ENCODE measurements at places on chromosomes 16 and 17.

GRCh38 chr17:21295036-21295952 is 10.8 kb downstream of the MAP2K3 start:
- no peak for DNase-seq

DNA sequence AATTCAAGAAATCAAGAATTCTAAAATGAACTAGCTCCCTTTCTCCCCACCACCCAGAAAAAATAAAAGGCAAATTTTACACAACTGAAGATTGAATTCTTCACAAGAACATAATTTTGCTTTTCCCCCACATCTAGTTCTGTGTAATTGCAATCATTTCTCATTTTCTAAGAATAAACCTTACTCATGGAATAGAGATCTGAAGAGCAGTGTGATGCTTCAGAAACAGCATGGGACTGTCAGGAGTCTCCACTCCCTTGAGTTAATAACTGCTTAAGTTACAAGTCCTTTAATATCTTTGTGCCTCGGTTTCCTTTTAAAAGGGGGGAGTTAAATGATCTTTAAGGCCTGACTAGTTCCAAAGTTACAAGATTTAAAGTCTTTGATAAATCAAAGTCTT is 53.7 kb downstream of the CACNG1 start:
- DNase-seq, result no peak

GRCh38 chr16:66270333-66270927 is 96.1 kb upstream of the CDH5 start:
- peak; percentile 40 for DNase-seq

DNA sequence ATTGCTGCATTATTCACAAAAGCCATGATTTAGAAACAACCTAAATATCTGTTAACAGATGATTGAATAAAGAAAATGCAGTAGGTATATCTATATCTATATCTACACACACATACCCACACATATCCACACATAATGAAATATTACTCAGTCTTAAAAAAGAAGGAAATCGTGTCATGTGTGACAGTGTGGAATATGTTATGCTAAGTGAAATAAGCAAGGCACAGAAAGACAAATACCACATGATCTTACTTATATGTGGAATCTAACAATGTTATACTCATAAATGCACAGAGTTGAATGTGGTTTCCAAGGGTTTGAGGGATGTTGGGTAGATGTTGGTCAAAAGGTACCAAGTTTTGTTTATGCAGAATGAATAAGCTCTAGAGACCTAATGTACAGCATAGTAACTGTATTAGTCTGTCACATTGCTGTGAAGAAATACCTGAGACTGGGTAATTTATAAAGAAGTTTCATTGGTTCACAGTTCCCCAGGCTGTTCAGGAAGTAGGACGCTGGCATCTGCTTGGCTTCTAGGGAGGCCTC is 156.1 kb downstream of the FTO start:
- DNase-seq, result no peak

DNA sequence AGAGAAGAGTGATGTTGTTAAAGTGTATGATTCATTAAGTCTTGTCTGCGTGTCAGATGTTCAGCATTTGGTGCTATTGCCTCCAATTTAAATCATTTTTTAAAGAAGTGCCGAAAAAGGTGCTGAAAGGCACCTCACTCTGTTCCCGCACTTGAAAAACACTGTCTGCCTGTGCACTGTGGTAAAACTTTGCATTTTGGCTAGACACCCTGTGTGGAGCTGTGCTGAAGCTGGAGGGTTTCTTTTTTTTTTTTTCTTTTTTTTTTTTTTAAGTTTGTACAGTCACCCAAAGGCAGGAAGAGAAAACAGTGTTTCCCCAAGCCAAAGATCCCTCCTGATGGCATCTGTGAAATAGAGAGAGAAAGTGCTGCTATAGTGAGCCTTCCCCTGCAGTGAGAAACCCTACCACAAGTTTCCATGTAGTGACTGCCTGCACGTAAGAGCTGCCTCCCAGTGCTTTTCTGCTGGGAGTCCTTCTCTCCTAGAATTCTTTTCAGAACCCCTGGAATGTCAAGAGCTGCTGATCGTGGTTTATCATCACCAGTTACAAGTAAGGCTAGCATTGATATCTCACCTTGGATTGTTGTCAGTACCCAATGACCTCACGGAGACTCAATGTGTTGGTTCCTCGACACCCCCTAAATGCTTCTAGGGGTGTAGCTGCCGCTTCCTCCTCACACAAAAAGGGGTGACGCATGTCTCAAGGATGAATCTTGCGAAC is 116.0 kb upstream of the SOX9 start:
- no peak for DNase-seq
